ENCODE measurements at places on chromosomes 12 and 14. TPM values are rescaled to one million over a fixed set of nuclear protein-coding genes. Genes with fewer than 3 reads are reported as not detected.
A peak's percentile ranks its signal among the peaks of the same experiment; 100 is the strongest.

DNA sequence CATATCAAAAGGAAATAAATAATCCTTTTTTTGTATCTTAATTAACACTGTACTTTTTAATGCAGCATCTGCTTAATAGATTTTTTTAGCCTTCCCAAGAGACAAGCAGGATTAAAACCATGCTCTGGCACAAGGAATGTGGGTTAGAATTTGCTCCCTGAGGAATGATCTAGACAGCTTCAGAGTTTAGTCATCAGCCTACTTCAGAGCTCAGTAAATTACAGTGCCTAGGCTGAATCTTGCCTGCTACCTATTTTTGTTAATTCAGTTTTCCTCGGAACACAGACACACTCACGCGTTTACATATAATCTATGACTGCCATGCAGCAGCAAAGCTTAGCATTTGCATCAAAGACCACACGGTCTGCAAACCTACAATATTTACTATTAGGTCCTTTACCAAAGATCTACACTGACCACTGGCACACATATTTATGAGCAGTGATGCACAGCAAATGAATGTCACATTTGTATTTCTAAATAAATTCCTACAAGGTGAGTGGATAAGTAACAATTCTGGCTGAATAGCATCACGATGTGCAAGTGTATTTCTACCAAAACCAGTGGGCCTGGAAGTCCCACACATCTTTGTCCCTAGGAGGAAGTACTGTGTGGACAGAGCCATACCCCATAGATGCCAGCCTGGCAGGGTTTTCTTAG, 309.8 kb upstream of the TMEM132C start:
- no peak overlapping the region for H3K27ac ChIP-seq
- peaks cover 84% of the 10 kb centered on the region for H3K36me3 ChIP-seq
- no peak for DNase-seq

GRCh38 chr12:23525450-23526072, 423.9 kb downstream of the SOX5 start:
- H3K27ac ChIP-seq: no peak overlapping the region
- no peak for DNase-seq
- no peaks in the 10 kb centered on the region for H3K27me3 ChIP-seq
- H3K4me1 ChIP-seq: peaks cover 4% of the 10 kb centered on the region

GRCh38 chr12:14968478-14968877, 4.4 kb upstream of the PDE6H start:
- no peak overlapping the region for H3K4me3 ChIP-seq
- DNase-seq: no peak
- H3K4me1 ChIP-seq: no peaks in the 10 kb centered on the region
- H3K36me3 ChIP-seq: no peaks in the 10 kb centered on the region

DNA sequence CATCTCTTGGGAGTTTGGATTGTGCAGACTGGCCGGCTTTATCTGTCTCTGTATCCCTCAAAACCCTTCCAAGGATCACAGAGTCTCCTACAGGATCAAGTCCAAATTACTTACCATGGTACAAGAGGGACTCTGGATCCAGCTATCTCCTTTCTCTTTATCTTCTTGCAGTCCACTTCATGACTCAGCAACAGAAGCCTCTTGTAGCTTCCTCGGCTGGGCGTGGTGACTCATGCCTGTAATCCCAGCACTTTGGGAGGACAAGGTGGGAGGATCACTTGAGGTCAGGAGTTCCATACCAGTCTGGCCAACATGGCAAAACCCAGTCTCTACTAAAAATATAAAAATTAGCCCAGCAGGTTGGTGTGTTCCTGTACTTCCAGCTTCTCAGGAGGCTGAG, 189.7 kb downstream of the BCAT1 start:
- peaks cover 26% of the 10 kb centered on the region for H3K4me1 ChIP-seq
- no peak for DNase-seq
- no peaks in the 10 kb centered on the region for H3K36me3 ChIP-seq
- no peak overlapping the region for H3K4me3 ChIP-seq
- no peak overlapping the region for H3K27ac ChIP-seq

The DEPDC4 gene
- total RNA-seq: 5.5 TPM

GRCh38 chr14:75984674-75985073, 889 bp upstream of the IFT43 start:
- H3K4me1 ChIP-seq: peaks cover 24% of the 10 kb centered on the region
- H3K4me3 ChIP-seq: peak overlapping the region; percentile 97
- no peak overlapping the region for H3K27ac ChIP-seq
- H3K27me3 ChIP-seq: peaks cover 39% of the 10 kb centered on the region

The C14orf180 gene
- total RNA-seq: not detected

- H3K4me1 ChIP-seq: peaks cover 47% of the 10 kb centered on the region
- no peak for DNase-seq
- H3K27ac ChIP-seq: peak overlapping the region; percentile 11
- no peaks in the 10 kb centered on the region for H3K27me3 ChIP-seq
- H3K36me3 ChIP-seq: peaks cover 35% of the 10 kb centered on the region
- H3K4me3 ChIP-seq: no peak overlapping the region
These were observed 190.2 kb upstream of the SLC38A2 start for GRCh38 chr12:46562625-46563225.

The KCNK13 gene
- total RNA-seq: 0.14 TPM

GRCh38 chr14:23055147-23055550, 2.2 kb downstream of the CDH24 start:
- peaks cover 11% of the 10 kb centered on the region for H3K36me3 ChIP-seq
- no peak for DNase-seq
- peaks cover 16% of the 10 kb centered on the region for H3K4me1 ChIP-seq
- no peak overlapping the region for H3K4me3 ChIP-seq

The CALCOCO1 gene
- 27.0 TPM for total RNA-seq
